ENCODE measurements at places on chromosomes 5 and 9. TPM values are rescaled to one million over a fixed set of nuclear protein-coding genes. Genes with fewer than 3 reads are reported as not detected.

The IL13 gene
- total RNA-seq, result 0.31 TPM

The CDHR2 gene
- total RNA-seq, result 4.8 TPM

DNA sequence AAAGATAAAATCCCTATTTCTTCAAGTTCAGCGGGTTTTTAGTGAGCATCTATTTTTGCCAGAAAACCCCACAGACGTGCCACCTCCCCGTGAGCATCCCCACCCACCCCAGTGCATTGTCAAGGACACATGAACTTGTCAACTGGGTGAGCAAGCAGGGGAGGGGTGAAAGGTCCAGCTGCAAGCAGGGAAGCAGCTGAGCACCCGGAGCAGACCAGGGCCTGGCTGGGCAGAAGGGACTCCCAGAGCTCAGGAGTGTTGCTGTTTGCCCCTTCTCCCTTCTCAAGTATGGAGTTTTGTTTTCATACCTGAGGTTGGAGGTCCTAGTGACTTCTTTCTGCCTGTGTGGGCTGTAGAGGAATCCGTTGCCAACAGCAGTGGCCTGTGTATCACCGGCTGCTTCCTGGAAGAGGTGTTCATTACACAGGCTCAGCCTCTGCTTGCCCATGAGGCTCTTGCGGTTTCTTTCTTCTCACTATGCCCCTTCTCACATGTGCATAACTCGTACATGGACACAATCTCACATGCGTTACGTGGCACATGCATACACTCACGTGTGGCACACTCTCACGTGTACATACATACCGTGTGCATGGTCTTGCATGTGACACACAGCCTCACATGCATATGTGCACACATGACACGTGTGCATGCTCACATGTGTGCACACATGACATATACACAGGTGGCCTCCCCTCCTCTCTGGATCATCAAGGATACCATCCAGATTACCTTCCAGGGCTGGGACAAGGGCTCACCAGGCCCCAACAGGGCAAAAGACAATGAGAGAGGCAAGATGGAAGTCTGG is 126.7 kb downstream of the MVB12B start:
- DNase-seq, result no peak
- H3K27me3 ChIP-seq, result no peaks in the 10 kb centered on the region
- no peak overlapping the region for H3K4me3 ChIP-seq

DNA sequence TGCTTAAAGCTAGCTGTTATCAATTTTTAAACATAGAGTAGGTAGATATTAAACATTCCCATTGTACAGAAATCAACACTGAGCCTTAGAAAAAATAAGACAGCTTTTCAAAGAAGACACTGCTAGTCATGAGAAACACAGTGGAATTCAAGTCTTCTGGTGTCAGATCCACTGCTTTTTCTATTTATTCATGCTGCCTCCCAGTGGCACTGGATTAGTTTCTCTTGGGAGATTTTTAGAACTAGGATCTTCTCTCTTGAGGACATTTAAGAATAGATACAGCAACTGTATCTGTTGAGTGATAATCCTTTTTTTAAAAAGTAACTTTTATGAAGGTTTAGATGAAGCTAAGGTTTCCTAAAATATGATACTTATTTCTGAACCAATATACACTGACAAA is 1635.4 kb upstream of the C9orf72 start:
- no peaks in the 10 kb centered on the region for H3K36me3 ChIP-seq
- no peak overlapping the region for H3K4me3 ChIP-seq
- peaks cover 10% of the 10 kb centered on the region for H3K4me1 ChIP-seq
- DNase-seq, result no peak
- H3K27ac ChIP-seq, result no peak overlapping the region

- H3K4me3 ChIP-seq, result no peak overlapping the region
- no peaks in the 10 kb centered on the region for H3K4me1 ChIP-seq
Measured at GRCh38 chr5:2333291-2333690, 418.2 kb downstream of the IRX2 start.

The GRIA1 gene
- total RNA-seq, result not detected

Measured in naive thymus-derived CD8-positive, alpha-beta T cell (primary cell).